ENCODE measurements at places on chromosomes 4 and X. TPM values are rescaled to one million over a fixed set of nuclear protein-coding genes. Genes with fewer than 3 reads are reported as not detected.

DNA sequence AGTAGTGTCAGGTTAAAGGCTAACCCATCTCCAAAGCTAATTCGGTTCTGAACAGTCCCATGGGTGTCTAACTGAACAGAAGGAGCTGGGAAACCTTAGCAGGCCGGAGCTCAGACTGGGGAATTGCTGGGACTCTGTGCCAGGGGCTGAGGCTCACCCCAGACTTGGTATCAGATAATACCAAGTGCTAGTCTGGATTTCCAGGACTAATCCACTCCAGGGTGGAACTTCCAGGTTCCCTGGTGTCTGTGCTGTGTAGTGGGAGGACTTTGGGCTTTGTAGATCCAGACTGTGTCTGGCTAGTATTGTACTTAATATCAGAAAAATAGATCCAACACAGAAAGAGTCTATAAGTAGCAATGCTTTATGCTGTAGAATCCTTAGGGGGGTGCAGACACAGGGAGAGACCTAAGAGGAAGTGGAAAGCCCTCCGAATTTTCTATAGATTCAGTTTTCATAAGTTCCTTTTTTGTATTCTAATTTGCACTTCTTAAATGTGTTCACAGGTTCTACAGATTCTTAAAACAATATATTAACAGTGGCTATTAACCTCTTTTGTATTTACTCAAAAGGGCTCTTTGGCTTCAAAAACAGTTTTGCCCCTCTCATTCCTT, 4.1 kb downstream of the ZNF827 start:
- DNase-seq = peak; percentile 39

ABHD18 gene
- total RNA-seq = 12.7 TPM

DNA sequence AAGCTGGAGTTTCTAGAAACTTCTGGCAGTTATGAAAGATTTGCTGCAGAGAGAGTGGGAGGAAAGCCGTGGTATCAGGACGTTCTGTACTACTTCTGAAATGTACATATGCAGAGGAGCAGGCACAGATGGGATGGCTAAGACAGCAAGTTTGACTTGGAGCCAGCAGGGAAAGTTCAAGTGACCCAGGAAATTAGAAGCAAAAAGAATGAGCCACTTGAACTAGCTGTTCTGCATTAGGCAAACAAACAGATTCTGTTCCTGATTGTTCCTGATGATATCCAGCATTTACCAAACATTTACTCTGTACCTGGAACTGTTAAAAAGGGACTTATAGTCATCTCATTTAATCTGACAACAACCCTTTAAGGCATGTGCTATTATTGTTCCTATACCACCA, 41.4 kb upstream of the CXCL13 start:
- no peak for DNase-seq

GRCh38 chr4:82513382-82513781, 48.4 kb downstream of the TMEM150C start:
- DNase-seq = no peak

DNA sequence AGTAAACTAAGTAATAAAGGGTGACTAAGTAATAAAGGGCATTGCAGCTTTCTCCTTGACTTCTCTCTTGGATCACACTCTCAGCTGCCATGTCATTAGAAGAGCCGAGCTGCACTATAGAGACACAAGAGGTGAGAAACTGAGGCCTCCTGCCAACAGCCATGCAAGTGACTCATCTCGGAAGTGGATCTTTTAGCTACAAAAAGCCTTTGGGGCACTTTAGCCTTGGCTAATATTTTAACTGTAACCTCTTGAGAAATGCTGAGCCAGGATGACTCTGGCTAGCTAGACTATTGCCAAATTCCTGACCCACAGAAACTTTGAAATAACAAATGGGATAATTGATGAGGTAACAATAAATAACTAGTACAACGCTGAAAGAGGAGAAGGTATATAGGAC, 1.5 kb upstream of the NEIL3 start:
- no peak for DNase-seq

- no peak for DNase-seq
Observed at GRCh38 chrX:23292354-23292987, 42.2 kb upstream of the PTCHD1 start.

NUP54 gene
- 52.6 TPM for total RNA-seq

DNA sequence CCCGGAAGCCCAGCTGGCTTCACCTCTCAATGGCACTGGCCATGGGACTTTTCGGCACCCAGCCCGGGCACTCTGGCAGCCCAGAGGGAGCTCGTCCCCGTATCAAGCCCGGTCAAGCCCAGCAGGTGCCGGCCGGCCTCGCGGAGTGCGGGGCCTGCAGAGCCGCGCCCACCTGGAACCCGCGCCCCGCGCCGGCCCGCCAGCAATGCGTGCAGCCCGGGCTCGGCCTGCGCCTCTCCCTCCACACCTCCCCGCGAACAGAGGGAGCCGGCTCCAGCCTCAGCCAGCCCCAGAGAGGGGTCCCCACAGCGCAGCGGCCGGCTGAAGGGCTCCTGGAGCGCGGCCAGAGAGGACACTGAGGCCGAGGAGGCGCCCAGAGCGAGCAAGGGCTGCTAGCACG, 133.6 kb upstream of the FRG1 start:
- no peak for DNase-seq

DNA sequence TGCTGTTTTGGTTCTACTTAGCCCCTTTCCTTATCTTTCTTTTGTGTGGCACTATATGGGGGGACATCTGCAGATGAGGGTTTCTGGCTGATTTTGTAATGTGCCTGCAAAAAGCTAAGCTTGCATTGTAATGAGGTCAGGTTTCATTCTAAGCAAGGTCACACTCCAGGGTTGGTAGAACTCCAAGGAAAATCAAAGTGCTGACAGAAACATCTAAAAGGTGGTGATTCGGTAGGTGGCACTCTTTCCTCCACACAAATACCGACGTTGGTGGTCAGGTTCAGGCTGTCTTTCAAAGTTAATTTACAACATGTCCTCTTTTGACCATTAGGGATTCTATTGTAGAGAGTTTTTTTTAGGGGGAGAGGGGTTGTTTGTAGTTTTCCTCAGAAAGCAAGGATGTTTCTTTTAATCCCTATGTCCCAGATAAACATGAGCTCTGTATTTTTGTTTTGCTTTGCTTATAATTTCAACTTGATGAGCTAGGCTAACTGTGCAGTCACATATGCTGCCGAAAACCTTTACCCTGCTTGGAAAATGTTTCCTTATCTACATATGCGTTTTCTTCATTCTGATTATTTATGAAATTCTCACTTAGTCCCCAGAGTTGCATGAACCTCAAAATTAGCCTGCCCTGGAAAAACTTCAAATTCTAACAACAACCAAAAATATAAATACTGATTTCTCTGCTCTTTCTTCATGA, 434.2 kb downstream of the PPARGC1A start:
- peak; percentile 9 for DNase-seq

ACE2 gene
- total RNA-seq = not detected

- DNase-seq = no peak
Observed at GRCh38 chr4:21450331-21450730, 498.2 kb downstream of the KCNIP4 start.

DNA sequence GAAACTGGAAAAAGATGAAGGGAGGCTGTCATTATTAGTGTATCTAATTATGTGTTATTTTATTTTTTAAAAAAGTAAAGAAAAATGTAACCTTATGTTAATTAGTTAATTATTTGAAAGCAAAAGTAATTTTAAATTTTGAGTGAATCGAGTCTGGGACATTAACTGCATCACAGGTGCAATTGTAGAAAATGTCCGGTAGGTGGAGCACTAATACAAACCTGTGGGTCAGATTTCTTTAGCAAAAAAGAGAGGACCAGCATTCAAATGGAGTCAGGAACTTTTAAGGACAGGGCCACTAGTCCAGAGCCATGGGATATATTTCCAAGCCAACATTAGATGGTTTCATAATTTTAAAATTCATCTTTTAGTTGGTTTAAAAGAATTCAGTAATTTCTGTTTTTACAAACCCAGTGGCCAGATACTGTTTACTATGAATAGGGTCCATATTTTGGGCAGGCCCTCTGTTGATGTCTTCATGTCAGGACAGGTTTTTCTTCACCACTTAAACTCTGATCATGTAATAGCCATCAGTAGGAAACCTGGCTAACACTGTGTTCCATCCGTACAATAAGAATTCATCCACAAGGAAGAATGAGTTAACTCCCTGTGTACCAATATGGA, 27.2 kb downstream of the BST1 start:
- peak; percentile 78 for DNase-seq

GRCh38 chr4:31482691-31483090, 762.5 kb downstream of the PCDH7 start:
- DNase-seq = no peak

DNA sequence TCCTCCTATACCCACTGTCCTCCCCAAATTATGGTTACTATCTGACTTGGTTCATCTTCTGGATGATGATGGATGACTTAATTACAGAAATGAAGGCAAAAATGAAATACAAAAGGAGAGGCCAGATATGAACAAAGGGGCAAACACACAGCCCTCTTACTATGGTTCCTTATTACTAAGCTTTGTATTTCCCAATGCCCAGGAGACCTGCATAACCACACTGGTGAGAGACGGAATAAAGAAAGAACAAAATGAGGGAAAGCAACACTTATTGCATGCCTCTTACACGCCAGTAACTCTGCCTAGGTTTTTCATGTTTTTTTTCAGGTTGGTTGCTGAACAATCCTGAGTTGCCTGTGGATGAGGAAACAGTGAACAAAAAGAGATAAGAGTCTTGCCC, 120.5 kb downstream of the SLC10A7 start:
- DNase-seq = no peak

IRAK1 gene
- 119 TPM for total RNA-seq

GRCh38 chr4:4694296-4694772, 152.5 kb upstream of the STX18 start:
- DNase-seq = no peak

AMER1 gene
- total RNA-seq = 7.4 TPM

TRIM75 gene
- not detected for total RNA-seq

DNA sequence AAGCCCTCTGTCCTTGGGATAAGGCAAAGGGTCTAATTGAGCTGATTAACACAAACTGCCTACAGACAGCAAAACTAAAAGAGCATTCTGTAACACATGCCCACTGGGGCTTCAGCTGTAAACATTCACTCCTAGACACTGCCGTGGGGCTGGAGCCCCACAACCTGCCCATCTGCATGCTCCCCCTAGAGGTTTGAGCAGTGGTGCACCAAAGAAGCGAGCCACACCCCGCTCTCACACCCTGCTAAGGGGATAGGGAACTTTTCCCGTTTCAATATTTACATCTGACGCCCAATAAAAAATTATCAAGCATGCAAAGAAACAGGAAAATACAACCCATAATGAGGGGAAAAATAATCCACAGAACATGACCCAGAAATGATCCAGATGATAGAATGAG, 46.9 kb upstream of the HSD17B10 start:
- DNase-seq = no peak

GRCh38 chrX:40108959-40109287, 11.2 kb upstream of the BCOR start:
- peak; percentile 41 for DNase-seq

GRCh38 chrX:9003041-9003440, 30.9 kb downstream of the FAM9B start:
- DNase-seq = no peak

DNA sequence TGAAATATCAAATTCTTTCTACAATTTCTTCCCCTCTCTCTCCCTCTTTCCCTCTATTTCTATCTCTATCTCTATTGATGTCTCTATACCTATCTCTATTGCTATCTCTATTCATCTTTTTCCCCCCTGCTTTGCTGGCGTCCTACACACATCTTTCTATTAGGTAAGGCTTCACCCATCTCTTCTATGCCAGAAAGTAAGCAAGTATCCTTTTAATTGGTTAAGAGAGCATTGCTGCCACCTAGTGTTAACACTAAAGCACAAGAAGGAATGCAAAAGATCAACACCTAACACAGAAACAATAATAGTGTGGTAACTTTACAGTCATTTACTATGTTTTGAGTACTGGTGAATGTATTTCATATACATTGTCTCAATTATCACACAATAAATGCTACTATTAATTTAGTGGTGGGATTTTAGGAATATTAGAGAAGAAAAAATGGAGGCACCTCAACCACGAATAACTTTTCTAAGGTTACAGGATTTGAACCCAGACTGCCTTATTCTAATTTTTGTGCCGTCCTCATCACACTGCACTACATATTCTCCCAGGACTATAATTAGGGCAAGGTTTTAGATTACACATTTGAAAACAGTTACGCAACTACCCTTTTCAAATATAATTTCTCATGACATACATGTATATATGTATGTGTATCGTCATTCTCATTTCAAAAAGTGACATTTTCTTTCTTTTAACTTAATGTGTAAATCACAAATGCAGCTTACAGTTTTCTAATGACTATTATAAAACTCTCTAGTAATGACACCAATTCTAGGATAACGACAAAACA, 3.7 kb upstream of the C4orf36 start:
- DNase-seq = peak; percentile 73

TXK gene
- total RNA-seq = 0.11 TPM

LONRF3 gene
- not detected for total RNA-seq

ARR3 gene
- total RNA-seq = not detected

DNA sequence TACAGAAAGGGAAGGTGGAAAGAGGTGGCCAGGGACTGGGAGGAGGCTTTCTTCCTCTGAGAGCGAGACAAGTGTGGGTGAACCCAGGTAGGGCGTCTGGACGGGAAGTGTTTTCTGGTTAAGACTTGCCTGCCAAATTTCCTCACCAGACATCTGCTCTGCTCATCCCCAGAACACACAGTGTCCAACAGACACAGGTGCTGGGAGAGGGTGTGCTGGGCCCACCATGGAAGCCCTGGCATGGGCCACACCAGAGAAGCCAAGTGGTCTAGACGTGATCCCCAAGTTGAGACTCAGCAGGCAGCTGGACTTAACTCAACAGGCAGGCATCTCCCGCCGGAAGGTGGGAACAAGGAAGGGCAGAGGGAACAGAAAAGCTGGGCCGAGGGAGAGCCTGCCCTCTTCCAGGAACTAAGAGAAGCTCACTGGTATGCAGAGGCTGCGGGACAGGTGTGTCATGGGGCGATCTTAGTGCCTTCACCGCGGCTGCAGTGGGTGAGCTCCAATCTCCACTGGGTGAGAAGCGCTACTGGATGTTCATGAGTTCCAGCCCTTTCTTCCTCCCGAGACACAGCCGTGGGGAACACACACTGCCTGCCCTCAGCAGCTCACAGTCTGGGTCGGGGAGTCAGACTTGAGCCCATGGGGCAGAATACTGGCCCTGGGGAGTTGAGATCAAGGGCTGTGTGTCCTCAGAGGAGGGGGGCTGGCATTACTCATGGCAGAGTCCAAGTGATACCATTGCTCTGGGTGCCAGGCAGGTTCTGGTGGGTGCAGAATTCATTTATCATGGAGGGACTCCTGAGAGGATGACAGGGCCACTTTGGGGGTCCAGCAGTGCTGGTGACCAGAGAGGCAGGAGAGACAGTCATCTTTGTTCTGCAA, 110.2 kb downstream of the CPZ start:
- no peak for DNase-seq

GRCh38 chr4:1573830-1574459, 110.2 kb downstream of the FAM53A start:
- no peak for DNase-seq

DNA sequence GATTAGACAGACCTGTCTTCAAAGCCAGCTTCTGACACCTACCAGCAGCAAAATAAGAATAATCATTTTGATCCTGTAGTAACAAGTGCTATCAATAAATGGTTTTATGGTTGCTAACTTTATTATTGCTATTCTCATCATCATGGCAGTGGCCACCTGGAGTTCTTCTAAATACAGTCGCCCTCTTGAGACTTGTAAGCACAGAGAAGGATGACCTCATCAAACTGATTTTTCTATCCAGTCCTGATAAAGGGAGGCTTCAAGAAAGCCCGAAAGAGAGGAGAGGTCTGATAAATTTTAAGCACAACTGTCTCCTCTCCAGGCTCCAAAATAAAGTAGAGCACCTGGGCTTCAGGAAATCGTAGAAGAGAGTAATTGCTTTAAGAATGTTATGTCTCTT, 286.4 kb downstream of the USP46 start:
- DNase-seq = no peak

- no peak for DNase-seq
Observed at GRCh38 chr4:25939330-25939729, 25.3 kb downstream of the SMIM20 start.

TTC29 gene
- total RNA-seq = not detected

MAGEA6 gene
- not detected for total RNA-seq
